ENCODE measurements at places on chromosomes 16 and 17.
A peak's percentile ranks its signal among the peaks of the same experiment; 100 is the strongest.

GRCh38 chr16:21208446-21209230, 2.7 kb downstream of the ZP2 start:
- no peak for DNase-seq

DNA sequence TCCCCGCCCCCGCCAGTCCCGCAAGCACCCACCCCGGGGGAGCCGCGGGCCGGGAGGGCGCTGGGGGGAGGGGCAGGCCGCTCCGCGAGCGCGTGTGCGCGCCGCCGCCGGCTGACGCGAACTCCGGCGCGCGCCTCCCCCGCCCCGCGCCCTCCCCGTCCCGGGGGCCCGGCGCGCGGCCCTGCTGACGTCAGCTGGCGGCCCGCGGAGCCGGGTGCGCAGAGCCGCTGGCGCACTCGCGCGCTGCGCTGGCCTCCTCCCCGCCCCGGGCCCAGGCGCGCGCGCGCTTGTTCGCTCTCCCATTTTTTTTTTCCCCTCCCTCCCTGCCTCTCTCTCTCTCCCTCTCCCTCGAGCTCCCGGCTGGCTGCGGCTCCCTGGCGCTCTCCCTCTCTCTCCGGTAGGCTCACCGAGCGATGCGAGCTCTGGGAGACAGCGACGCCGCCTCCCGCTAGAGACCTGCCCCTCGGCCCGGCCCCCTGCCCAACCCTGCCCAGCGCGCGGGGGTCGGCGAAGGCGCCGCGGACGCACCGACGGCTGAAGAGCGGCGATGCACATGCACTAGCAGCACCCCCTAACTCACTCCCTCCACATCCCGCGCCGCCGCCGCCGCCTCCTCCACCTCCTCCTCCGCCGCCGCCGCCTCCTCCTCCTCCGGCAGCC, at the start of gene GNAO1:
Gene GNAO1, plus strand, starts transcription at position 334 of the 660 bp plus-strand sequence. CDS start 747 bp downstream, outside the sequence.
- DNase-seq, result peak; percentile 51

DNA sequence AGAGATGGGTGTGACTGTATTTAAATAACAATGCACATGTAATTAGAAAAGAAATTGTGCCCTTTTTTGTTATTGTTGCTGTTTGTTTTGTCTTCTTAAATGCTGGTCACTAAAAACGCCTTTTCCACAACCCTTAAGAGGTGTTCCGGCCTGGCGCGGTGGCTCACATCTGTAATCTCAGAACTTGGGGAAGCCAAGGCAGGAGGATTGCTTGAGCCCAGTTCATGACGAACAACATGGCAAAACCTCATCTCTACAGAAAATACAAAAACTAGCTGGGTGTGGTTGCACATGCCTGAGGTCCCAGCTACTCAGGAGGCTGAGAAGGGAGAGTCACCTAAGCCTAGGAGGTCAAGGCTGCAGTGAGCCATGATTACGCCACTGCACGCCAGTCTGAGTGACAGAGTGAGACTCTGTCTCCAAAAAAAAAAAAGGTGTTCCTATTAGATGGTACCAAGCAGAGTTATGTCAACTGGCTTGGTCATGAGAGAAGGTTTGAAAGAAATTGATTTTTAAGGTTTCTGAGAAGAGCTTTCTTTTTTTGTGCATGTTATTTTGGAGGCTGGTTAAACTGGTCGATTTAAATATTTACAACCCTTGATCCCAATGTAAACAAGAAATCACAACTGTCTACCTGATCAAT, 23.5 kb upstream of the RFFL start:
- no peak for DNase-seq

DNA sequence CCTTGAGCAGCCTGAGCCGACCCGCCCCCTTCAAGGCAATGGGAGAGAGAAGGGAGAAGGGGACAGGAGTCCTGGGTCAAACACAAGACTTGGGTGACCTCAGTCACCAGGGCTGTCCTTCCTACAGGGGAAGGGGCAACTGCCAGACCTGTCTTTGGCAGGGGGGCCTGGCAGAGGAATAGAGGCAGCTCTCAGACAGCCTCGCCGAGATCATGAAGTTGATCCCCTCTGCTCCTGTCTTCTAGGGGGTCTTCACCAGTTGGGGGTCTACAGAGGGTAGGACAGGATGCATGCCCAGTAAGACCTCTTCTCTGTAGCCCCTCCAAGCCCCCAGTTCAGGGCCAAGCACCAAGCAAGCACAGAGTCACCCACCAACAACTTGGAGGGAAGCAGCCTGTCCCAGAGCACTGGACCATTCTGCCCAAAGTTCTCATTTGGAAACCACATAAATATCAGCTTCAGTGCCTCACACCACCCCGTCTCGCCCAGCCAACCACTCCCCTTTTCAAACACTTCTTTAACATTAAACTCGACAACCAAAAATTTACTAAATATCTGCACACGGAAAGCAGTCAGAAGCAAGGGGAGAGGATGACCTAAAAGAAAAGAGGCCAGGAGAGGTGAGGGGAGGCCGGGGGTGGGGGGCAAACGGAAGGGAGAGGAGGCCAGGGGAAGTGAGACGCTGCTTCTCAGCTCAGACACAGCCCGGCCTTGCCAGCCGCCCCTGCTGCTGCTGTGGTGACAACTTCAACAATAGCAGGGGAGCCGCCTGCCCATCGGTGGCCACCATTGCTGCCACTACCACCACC, 7.7 kb downstream of the DOK4 start:
- no peak for DNase-seq

DNA sequence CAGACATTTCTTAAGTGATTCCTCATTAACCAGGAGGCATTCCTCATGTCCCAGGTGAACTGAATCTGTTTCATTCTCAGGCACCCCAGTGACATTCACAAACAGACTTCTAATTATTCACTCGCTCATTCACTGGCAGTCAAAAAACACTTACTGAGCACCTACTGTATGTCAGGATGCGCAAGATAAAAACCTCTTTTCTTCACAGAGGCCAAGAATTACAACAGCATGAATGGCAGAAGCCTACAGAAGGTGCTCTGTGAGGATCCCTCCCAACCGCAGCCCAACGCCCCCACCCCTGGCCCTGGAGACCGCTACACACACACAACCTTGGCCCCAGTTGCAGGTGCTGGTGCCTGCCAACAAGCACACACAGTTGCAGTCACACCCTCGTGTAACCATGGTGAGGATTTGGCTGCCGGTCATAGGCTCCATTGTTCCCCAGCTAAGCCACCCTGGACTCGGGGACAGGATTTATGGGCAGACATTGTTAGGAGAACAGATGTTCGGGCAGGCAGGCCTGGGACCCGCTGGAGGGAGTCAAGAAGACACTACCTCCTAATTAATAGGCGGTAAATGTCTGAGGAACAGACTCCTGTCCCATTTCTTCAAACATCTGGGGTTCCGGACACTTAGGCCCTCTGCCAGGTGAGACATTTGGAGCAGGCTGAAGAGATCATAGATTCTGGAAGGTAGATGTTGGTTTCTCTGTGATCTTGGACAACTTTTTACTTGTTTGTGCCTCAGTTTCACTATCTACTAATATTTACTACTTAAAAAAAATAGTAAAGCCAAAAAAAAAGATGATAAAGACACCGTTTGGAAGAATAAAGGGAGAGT, 43.2 kb downstream of the CUEDC1 start:
- no peak for DNase-seq

DNA sequence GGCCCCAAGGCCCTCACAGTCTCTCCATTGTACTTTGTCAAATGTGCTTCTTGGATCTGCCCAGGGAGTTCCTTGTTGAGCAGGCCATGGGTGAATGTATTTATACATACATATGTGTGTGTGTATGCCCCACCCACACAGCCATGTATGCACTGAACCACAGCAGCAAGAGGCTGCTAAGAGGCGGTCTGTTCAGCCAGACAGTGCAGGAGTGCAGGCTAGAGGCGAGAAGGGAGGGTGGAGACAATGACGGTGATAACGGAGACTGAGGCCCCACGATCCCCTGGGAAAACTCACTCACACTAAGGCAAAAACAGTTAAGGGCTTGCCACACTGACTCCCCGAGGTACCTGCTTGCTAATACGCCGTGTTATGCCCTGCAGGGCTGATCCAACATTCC, 151.0 kb upstream of the CDC42EP4 start:
- no peak for DNase-seq

GRCh38 chr17:65637786-65638185, 76.3 kb upstream of the AXIN2 start:
- DNase-seq, result no peak

- DNase-seq, result no peak
These were observed 848 bp downstream of the CES3 start for GRCh38 chr16:66961914-66962313.

DNA sequence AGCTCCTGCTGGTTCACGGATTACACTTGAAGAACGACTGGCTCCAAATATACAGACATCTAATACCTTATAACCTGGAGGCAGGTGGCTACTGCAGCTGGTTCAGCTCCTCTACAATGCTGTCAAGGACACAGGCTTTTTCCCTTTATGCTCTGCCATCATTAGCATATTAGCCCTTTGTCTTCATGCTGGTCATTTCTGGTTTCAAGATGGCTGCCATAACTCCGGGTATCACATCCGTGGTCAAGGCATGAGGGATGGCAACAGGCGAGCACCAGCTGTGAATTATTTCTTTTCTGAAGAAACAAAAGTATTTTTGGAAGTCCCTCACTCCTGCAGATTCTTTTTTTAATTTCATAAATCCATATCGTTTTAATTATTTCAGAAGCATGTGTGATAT, 124.3 kb upstream of the MED13 start:
- no peak for DNase-seq

- no peak for DNase-seq
These were observed 89.0 kb upstream of the TOB1 start for GRCh38 chr17:50955160-50955559.

- DNase-seq, result no peak
These were observed 103.1 kb downstream of the SDK2 start for GRCh38 chr17:73541111-73541510.

- DNase-seq, result peak; percentile 65
These were observed 20.4 kb downstream of the NFE2L1 start for GRCh38 chr17:48068491-48068961.

All from IMR-90 (cell line).